Hippocampal formation (tissue), 2 donors: ENCODE measurements at places on chromosomes 13 and 19.

DNA sequence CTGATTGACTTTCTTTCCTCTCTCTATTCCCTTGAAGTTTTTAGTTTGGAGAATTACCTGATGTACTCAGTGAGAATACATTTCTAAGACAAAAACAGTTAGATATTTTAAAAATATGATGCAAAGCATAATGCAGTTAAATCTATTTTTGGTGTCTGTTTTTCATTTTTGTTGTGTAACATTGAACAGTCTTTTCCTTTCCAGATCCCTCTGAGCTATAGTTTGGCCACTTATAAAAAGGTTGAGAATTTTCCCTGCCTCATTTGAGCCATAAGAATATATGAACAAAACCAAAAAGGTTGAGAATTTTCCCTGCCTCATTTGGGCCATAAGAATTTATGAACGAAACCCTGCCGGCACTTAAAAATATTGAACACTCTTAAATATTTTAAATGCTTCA lies 57.0 kb upstream of the IPO5 start:
- DNase-seq: no peak

DNA sequence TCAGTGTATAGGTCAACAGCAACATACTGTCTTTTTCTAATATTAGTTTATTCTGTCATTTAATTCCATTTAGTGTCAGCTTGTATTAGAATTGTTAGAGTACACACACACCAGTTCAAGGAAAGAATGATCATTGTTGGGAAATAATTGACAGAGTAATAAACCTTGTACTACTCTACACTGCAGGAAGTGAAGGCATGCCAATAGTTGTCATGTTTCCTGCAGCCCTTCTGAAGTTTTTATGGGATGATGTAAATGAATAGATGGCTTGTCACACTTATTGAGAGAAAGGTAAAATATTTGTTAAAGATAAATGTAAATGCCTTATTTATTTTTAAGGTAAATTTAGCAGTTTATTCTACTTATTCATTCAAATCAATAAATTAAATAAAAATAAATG lies 306.9 kb upstream of the KLHL1 start:
- no peak for DNase-seq

DNA sequence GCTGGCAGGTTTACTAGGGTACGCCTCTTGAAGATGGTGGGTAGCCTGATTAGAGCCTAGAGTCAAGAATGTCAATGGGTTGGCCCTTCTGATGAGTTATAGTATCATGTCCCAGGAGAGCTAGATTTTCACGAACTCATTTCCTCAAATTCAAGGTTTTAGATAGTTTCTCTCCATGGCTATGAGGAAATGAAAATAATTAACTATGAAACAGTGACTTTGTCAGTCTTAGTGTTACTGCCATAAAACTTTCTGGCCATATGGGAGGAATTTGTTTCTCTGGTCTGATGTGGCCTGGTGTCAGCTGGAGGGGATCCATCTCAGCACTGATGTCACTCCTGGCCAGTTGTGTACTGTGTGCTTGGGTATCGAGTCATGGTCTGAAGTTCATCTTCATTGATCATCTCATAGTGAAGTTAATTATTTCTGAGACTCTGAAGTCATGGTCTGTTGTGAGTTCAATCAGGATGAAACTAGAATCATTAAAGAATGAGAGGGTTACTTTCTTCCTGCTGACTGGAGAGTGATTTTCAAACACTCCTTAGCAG lies 49.4 kb upstream of the TNFSF11 start:
- DNase-seq: no peak

GRCh38 chr13:95624020-95624419 lies 20.5 kb downstream of the DZIP1 start:
- DNase-seq: no peak

DNA sequence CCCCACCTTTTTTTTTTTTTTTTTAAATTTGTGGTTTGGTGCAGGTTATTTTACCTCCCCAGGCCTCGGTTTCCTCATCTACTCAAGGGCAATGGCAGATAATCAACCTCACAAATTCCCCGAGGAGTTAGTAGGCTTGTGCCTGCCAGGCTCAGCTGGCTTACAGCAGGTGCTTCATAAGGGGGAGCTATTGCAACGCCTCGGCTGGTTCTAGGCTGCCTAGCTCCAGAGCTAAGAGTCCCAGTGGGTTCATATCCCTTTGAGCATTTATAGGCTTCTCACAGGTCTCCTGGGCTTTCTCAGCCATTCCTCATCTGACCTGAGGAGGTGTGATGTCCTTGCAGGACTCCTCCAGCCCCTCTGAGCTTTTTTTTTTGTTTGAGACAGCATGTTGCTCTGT lies 10.6 kb downstream of the BCKDHA start:
- DNase-seq: no peak

DNA sequence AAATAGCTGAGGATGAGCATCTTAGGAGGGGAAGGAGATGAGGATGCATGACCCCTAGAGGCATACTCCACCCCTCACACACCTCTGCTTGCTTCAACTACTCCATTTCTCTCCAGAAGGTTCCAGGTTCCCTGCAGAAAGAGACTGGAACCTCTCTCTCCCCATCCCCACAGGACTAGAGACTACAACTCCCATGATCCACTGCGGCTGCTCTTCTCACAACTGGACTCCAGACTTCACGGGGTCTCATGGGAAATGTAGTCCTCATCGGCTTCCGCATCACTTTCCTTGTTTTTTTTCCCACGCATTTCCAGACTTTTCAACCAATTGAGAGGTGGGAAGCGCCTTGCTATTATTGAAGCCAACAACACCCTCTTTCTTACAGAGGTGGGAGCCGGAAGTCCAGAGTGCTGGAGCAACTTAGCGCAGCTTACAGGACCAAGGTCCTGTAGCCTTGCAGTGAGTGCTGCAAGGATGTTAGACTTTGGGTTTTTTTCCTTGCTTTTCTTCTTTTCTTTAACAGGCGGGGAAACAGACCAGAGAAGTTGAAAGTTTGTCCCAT lies 13.9 kb upstream of the CACNG6 start:
- DNase-seq: peak; percentile 82

DNA sequence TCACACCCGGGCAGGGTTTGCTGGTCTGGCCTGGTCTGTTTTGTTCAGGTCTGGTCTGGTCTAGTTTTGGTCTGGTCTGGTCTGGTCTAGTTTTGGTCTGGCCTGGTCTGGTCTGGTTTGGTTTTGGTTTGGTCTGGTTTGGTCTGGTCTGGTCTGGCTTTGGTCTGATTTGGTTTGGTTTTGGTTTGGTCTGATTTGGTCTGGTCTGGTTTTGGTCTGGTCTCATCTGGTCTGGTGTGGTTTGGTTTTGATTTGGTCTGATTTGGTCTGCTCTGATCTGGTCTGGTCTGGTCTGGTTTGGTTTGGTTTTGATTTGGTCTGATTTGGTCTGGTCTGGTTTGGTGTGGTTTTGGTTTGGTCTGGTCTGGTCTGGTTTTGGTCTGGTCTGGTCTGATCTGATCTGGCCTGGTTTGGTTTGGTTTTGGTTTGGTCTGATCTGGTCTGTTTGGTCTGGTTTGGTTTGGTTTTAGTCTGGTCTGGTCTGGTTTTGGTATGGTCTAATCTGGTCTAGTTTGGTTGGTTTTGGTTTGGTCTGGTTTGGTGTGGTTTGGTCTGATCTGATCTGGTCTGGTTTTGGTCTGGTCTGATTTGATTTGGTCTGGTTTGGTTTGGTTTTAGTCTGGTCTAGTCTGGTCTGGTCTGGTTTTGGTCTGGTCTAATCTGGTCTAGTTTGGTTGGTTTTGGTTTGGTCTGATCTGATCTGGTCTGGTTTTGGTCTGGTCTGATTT lies 14.4 kb upstream of the F2RL3 start:
- DNase-seq: no peak

GRCh38 chr19:33063356-33063752 lies 1.3 kb downstream of the RHPN2 start:
- DNase-seq: peak; percentile 9

GRCh38 chr19:43765109-43765876 lies 10.5 kb upstream of the SMG9 start:
- DNase-seq: no peak

- no peak for DNase-seq
These were observed 382.8 kb downstream of the FOXO1 start for GRCh38 chr13:40283666-40284065.

GRCh38 chr13:51311231-51311630 lies 28.3 kb upstream of the SERPINE3 start:
- DNase-seq: no peak

DNA sequence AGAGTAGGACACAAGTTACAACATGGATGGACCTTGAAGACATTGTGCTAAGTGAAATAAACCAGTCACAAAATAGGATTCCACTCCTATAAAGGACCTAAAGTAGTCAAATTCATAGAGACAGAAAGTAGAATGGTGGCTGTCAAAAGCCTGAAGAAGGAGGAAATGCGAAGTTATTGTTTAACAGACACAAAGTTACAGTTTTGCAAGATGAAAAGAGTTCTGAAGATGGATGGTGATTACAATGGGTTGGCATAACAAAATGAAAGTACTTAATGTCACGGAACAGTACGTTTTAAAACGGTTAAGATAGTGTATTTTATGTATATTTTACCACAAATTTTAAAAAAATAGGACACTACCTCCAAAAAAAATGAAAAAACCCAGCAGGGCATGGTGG lies 34.8 kb downstream of the FOXO1 start:
- no peak for DNase-seq

- DNase-seq: no peak
These were observed 5.1 kb downstream of the DACH1 start for GRCh38 chr13:71861769-71862458.

DNA sequence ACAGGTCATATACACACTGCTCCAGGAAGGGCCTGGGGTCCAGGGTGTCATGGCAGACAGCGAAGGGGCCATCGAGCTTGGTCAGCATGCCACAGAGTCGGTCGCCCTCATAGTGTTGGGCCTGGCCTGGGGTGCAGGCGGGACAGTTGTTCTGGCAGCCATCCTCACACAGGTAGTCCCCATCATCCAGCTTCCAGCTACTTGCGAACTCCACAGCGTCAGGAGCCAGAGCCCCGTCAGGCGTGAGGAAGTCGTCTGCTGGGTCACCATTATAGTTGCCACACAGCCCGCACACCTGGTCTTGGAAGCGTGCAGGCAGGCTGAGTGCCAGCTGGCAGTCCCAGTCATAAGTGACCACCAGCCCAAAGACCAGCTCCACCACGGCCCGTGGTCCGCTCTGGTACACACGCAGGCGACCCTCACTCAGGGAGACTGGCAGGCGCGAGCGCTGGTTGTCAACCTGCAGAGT lies 16.2 kb downstream of the FCGBP start:
- DNase-seq: no peak

- no peak for DNase-seq
These were observed 13.7 kb upstream of the SLC7A10 start for GRCh38 chr19:33239223-33239975.
